Thymus (tissue), 14 donors: ENCODE measurements at places on chromosomes 7 and 10.
A peak's percentile ranks its signal among the peaks of the same experiment; 100 is the strongest.

DNA sequence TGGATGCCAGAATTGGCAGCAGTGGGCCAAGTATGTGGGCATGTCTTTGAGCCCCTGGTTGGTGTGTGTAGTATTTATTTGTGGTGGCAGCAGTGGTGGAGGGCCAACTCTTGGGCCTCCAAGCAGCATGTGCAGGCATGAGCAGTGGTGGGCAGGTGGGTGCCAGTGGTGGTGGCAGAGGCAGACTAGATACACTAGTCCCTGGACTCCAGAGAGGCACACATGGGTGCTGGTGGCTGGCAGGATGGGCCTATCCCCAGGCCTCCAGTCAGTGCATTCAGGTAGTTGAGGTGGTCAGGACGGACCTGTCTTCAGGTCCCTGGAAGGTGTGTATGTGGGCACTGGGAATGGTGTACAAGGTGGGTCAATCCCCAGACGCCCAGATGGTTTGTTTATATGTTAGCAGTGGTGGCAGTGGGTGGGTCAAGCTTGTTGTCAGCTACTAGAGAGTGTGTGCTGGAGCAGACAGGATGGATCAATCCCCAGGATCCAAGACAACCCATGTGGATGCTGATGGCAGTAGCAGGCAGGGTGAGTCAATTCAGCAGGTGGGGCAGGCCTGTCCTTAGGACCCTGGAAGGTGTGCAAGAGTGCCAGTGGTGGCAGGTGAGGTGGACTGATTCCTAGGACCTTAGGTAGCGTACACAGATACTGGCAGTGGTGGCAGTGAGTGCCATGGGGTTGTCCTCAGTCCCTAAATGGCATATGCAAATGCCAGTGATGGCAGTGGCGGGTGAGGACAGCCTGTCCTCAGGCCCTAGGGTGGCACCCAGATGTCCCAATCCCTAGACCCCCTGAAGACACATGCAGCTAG is 294.3 kb downstream of the RPS24 start:
- H3K27ac ChIP-seq = no peak overlapping the region
- no peaks in the 10 kb centered on the region for H3K36me3 ChIP-seq
- no peak for DNase-seq
- no peak overlapping the region for H3K4me3 ChIP-seq

- no peak overlapping the region for H3K4me3 ChIP-seq
- no peaks in the 10 kb centered on the region for H3K4me1 ChIP-seq
- H3K27ac ChIP-seq = no peak overlapping the region
- DNase-seq = no peak
- no peaks in the 10 kb centered on the region for H3K36me3 ChIP-seq
- H3K27me3 ChIP-seq = no peaks in the 10 kb centered on the region
These were observed 48.5 kb upstream of the MKX start for GRCh38 chr10:27794157-27794556.

DNA sequence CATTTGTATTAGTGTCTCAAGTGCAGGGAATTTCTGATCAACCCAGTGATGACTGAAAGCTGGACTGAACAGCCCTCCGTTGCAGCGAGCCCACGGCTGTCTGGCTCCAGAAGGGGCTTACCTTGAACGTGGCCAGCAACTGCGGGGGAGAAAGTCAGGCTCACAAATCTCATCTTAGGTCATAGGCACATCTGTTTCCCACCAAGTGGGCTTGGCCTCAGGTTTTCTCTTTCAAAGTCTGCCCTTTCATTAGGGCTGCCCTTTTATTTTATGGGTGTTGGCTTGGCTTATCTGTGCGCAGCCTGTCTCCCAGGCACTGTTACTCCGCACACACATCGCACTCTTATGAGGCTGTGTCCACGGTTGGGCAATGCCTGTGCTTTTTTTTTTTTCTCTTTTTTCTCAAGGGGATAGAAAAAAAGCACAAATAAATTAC is 178.0 kb downstream of the JCAD start:
- H3K36me3 ChIP-seq = no peaks in the 10 kb centered on the region
- no peak overlapping the region for H3K4me3 ChIP-seq
- H3K4me1 ChIP-seq = peaks cover 7% of the 10 kb centered on the region
- no peak for DNase-seq

DNA sequence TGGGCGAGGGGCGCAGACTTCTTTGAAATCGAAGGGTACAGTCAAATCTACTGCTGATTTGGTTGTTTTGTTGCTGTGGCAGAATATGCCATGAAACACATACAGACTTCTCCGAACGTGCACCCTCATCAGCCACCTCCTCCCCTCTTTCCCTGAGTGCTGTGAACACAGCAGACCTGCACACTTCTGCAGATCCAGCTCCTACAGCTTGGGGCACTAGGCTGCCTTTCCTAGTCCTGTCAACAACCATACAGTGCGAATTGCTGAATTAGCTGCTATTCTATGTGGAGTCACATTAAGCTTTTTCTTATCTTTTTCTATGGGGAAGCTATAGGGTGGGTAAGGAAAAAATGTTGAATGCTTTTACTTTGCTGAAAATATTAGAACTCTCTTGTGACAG is 57.5 kb downstream of the COL17A1 start:
- no peaks in the 10 kb centered on the region for H3K27me3 ChIP-seq
- DNase-seq = peak; percentile 11
- no peak overlapping the region for H3K4me3 ChIP-seq
- no peaks in the 10 kb centered on the region for H3K4me1 ChIP-seq

- H3K4me1 ChIP-seq = peaks cover 45% of the 10 kb centered on the region
- H3K36me3 ChIP-seq = no peaks in the 10 kb centered on the region
- no peaks in the 10 kb centered on the region for H3K27me3 ChIP-seq
These were observed 13.0 kb upstream of the ANTXRL start for GRCh38 chr10:46273506-46274477.

DNA sequence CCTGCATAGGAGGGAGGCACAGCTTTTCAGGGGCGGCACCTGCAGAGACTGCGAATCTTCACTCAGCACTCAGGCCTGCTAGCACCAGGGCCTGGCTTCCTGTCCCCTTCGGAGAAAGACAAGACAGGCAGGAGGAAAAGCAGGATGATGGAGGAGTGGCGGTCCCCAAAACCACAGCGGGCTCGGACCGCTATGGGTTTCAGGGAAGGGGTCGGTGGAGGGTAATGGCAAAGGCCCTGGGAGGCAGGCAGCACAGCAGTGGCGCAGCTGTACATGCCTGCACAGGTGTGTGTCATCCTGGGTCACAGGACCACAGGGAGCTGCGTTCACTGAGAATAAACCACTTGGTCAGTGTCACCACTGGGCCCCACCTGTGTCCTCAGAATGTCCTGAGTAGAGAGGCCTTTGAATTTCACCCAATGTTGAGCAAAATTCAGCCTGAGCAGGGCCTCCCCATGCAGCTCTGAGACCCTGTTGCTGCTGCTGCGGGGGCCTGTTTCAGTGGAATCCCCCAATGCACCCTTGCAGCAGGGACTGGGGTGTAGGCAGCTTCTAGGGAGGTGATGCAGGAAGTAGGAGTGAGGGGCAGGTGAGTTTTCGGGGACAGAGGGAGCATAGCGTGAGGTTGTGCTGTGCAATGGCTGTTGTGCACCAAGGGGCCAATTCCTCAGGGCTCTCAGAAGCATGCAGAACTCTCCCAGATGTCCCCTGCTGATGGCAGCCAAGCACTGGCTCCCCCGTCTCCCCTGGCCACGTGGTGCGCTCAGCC is 90.6 kb upstream of the PPP2R2D start:
- no peaks in the 10 kb centered on the region for H3K27me3 ChIP-seq
- no peak overlapping the region for H3K4me3 ChIP-seq

GRCh38 chr7:48041653-48041970 is 6.3 kb downstream of the C7orf57 start:
- no peak for DNase-seq
- H3K27me3 ChIP-seq = peaks cover 13% of the 10 kb centered on the region
- H3K4me3 ChIP-seq = no peak overlapping the region
- H3K27ac ChIP-seq = no peak overlapping the region
- H3K4me1 ChIP-seq = peaks cover 19% of the 10 kb centered on the region

DNA sequence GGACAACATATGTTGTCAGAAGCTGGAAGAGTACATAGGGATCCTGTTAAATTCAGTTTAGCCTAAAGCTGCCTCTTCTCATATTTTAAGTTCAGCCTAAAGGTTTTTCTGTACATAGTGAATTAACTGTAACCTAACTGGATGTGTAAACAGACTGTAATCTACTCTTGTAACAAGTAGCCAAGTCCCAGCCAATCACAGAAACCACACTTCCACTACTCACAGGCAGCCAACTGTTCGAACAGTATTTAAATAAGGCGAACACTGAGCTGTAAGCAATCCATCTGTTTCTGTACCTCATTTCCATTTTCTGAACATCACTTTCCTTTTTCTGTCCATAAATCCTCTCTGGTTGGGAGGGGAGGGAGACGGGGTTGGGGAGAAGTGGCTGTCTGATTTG is 15.0 kb upstream of the STN1 start:
- no peak for DNase-seq
- H3K27ac ChIP-seq = no peak overlapping the region
- H3K4me3 ChIP-seq = no peak overlapping the region
- peaks cover 4% of the 10 kb centered on the region for H3K4me1 ChIP-seq
- H3K27me3 ChIP-seq = no peaks in the 10 kb centered on the region

GRCh38 chr10:29553544-29554250 is 81.1 kb downstream of the SVIL start:
- H3K27ac ChIP-seq = no peak overlapping the region
- DNase-seq = no peak
- no peaks in the 10 kb centered on the region for H3K27me3 ChIP-seq
- H3K4me3 ChIP-seq = no peak overlapping the region

DNA sequence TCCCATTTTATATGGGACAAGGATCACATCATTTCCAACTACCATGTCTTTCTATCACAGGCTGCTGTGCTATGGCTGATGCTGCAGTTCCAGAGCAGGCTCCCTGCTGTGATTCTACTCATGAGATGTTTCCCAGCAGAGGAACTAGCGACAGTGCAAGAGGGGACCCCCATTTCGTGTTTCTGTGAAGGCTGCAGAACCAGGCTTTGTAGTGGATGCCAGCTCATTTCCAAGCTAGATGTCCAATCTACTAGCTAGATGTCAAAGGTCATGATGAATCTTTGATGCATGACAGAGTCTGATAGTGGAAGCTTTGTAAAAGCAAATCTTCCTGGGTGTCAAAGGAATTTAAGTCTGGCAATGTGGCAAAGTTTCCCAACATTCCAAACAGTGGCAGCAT is 21.2 kb upstream of the MYO3A start:
- no peaks in the 10 kb centered on the region for H3K4me1 ChIP-seq
- H3K4me3 ChIP-seq = no peak overlapping the region
- no peaks in the 10 kb centered on the region for H3K36me3 ChIP-seq

DNA sequence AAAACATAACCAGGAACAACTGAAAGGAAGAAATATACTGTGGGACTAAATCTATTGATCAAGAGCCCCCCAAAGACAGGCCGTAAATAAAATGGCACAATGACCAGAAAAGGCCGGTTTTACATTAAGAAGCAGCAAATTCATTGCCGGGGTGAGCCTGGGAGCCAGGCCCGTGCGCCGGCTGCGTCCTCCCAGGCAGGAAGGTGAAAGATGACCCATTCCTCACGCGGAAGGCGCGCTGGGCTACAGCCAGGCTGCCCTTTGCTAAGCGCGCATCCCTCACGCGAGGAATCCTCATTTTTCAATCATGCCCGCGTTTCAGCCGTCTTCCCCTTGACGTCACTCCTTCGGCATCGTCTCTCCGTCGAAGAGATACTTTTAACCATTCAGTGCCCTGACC is 47.6 kb upstream of the MGMT start:
- no peaks in the 10 kb centered on the region for H3K27me3 ChIP-seq
- H3K27ac ChIP-seq = no peak overlapping the region
- no peak for DNase-seq

DNA sequence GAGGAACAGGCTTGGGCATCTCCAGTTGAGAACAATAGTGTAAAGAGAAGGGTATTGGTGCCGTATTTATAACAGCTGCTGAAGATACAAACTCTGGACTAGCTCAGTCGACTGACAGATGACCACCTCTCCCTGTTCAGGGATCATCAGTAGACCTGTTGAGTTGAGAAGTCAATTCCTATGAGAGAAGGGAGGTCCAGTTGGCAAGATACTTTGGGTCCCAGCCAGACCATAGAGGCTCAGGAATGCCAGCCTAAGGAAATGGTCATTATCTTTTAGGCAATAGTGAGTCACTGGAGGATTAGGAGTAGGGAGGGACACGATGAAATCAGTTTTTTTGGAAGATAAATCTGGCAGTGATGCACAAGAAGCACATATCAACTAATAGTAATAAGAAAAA is 202.9 kb downstream of the TRIL start:
- H3K4me3 ChIP-seq = no peak overlapping the region
- no peak overlapping the region for H3K27ac ChIP-seq
- DNase-seq = no peak
- no peaks in the 10 kb centered on the region for H3K36me3 ChIP-seq
- no peaks in the 10 kb centered on the region for H3K4me1 ChIP-seq

DNA sequence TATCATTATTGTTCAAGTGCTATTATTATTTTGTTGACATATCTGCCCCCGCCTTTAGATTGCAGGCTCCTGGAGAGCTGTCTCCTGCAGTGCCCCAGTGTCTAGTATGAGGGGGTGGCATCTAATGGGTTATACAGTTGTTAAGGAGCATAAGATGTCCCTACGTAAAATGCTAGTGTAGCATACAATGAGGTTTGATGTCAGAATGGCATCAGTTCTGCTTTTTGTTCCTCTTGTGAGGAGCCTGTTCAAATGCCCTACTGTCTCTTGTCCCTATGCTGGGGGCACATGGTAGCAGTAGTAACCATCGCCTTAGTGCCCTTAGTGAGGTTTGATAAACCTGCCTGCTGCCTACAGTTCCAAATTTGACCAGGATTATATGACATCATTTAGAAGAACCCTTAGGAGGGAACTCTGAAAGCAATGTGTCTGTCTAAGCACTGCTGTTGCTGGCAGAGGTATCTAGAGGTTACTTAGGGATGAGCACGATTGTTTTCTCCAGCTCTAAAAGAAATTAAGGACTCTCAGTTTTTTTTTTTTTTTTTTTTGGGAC is 9.7 kb downstream of the CREM start:
- no peak overlapping the region for H3K27ac ChIP-seq
- no peak overlapping the region for H3K4me3 ChIP-seq
- H3K27me3 ChIP-seq = no peaks in the 10 kb centered on the region
- no peaks in the 10 kb centered on the region for H3K36me3 ChIP-seq
- H3K4me1 ChIP-seq = no peaks in the 10 kb centered on the region
- DNase-seq = no peak

- no peaks in the 10 kb centered on the region for H3K4me1 ChIP-seq
- no peak for DNase-seq
- no peak overlapping the region for H3K4me3 ChIP-seq
- H3K36me3 ChIP-seq = no peaks in the 10 kb centered on the region
- no peaks in the 10 kb centered on the region for H3K27me3 ChIP-seq
These were observed 83.3 kb upstream of the DNAJC1 start for GRCh38 chr10:22086730-22087401.

- no peak for DNase-seq
- no peaks in the 10 kb centered on the region for H3K36me3 ChIP-seq
- H3K4me1 ChIP-seq = no peaks in the 10 kb centered on the region
- H3K27me3 ChIP-seq = no peaks in the 10 kb centered on the region
These were observed 80.6 kb upstream of the C1QL3 start for GRCh38 chr10:16602104-16602775.

- H3K27me3 ChIP-seq = no peaks in the 10 kb centered on the region
- H3K36me3 ChIP-seq = no peaks in the 10 kb centered on the region
- H3K27ac ChIP-seq = no peak overlapping the region
- no peak for DNase-seq
These were observed 123.5 kb downstream of the AHR start for GRCh38 chr7:17421941-17422340.
